Hypothalamus (tissue), 51 donors: ENCODE measurements at places on chromosomes 12 and 14.

GRCh38 chr12:49358483-49359141 lies 8.7 kb upstream of the SPATS2 start:
- no peak for DNase-seq

GRCh38 chr12:55470088-55470829 lies at the start of gene OR6C70:
Gene OR6C70 (minus strand): TSS chr12:55470138. CDS start chr12:55470138, 0 bp downstream.
- DNase-seq = no peak

GRCh38 chr12:71335151-71335962 lies 104.2 kb upstream of the LGR5 start:
- DNase-seq = no peak

- DNase-seq = no peak
These were observed 56.3 kb downstream of the SLC8B1 start for GRCh38 chr12:113278633-113279032.

DNA sequence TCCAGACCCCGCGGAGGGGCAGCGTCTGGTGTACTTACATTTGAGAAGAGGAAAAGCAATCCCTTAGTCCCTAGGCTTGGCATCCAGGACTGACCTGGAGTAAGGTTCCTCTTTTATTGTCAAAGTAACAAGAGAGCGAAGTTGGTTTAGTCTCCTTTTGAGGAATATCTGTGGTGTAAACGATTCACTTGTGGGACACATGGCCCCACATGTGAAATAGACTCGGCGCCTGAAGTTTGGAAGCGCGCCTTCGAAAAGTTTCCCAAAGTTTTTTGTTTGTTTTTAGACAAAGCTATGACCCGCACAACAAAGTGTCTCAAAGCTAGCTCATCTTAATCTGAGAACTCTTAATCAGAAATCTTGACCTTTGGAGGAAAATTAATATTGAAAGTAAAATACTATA lies 744 bp downstream of the STYX start:
- DNase-seq = no peak

DNA sequence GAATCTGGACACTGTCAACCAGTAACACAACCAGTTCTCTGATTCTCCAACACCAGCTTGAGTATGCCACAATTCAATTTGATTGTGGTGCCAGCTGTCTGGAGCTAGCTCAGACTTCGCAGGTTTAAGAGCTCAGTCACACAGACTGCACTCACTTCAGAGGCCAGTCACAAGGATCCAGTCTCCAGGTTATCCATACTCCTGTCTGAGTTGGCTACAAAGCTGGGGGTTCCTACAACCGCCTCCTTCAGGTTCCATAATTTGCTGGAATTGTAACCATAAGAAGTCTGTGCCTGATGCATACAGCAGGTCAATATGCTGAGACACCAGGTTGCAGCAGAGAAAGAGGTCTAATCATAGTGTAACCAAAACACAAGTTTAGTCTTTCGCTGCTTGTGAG lies 70.5 kb upstream of the CPSF6 start:
- DNase-seq = no peak

GRCh38 chr14:101037021-101037817 lies 133.7 kb upstream of the RTL1 start:
- DNase-seq = no peak

DNA sequence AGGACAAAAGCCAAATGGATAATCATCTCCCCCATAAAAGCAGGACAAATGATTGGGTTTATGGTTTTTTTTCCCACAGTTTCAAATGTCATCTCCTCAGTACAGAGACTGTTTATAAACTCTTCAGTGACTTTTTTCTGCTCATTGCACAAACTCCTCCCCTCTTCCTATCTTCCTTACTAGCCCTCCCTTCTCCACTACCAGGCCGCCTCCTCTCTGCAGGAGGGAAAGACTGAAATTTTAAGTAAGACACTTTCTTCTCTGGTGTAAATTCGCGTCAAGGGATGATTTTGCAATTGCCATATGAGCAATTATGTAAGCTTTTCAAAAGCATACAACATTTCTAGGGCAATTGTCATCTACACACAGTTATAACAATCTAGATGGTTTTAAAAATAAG lies 37.0 kb downstream of the BTG1 start:
- DNase-seq = no peak

DNA sequence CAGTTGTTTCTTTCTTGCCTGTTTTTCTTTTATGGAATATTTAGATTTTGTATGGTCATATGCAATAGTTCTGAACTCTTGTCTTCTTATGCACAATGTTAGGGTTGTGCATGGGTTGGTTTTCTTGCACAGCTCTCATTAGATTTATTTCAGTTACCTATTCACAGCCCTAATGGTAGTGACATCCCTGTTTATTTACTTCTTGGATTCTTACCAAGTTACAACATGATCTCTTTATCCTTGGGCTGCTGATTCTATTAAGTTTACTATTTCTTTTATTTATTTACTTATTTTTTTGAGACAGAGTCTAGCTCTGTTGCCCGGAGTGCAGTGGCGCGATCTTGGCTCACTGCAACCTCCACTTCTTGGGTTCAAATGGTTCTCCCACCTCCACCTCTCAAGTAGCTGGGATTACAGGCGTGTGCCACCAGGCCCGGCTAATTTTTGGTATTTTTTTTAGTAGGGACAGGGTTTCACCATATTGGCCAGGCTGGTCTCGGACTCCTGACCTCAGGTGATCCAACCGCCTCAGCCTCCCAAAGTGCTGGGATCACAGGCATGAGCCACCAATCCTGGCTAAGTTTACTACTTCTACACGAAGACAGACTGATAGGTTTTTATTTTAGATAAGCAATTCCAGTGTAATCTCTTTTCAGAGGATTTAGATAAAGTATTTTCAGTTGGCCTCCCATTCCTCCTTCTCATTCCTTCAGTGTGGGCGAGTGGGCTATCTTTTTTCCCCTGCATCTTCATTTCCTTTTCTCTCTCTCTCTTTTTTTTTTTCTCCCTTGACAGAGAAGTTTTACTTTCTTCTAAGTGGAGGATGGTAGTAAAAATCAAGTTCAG lies 395.1 kb upstream of the RGS6 start:
- DNase-seq = no peak

DNA sequence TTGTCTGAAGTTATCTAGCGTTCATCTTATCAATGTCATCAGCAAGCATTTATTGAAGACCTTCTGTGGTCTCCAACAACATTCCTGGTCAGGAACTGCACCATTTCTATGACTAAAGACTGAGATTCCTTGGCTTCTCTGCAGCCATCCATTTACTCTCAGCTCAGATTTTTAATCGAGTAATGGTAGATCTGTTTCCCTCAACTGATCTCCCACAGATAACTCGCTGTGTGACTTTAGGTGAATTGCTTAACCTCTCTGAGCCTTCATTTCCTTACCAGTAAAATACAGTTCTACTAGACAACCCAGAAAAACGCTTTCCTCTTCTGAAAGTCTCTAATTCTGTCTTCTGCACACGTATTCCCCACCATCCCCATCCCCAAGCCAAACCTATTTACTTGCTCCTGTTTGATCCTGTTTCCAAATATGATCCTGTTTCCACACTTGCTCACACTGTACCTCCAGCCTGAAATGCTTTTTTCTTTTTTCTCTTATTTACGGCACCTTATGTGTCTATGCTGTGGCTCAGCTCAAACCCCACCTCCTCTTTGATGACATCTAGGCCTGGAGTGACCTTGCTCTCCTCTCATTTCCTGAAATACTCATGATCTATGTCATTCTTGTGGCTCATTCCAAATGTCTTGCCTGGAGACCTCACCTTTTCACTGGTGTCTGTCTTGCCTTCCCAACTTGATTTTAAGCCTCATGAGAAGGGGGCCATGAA lies 21.8 kb downstream of the PLXNC1 start:
- DNase-seq = no peak

DNA sequence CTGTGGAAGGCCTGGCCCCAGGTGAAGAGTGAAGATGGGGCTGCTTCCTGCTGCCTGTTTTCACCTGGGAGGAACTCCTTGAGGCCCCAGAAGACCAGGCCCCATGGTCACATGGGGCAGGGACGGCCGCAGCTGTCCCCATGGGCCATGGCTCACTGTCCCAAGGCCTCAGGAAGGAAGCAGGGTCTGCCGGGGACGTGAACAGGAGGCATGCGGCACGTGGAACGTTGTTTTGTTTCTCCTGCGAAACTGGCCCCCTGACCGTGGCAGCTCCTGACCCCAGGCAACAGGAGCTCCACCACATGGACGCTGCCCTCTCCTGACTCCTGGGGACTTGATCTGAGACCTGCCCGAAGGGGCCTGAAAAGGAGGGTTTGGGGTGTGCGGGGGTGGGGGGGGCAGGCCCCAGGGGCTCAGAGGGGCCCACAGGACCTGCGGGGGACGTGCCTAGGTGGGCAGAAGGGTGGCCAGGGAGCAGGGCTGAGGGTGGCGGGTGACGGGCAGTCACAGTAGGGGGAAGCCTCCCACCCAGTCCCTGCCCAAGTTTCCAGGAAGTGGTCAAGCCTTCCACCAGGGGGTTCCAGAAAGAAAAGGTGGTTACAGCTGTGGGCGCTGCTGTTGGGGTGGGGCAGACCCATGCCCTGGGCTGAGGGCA lies 41.4 kb downstream of the LRCOL1 start:
- no peak for DNase-seq

DNA sequence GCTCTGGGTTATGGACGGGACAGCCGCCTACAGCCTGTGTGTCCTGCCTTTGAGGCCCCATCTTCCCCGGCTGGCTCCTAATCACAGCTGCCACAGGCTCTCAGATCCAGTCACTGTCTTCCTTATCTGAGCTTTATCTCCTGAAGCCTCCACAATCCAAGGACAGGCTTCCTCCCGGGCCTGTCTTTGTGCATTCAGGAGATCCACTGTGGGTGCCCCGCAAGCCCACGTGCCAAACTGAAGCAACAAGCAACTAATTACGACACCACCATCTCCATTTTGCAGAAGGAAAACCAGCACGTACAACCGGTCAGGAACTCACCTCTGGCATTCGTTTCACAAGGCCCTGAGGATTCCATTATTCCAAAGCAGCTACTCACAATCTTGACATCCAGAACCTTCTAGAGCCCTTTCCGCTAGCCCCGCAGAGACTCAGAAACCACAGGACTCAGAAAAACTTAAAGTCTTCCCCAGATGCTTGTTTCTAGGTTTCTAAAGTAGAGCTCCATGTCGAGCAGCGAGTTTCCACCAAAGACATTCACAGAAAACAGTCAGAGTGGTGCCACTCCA lies 14.0 kb downstream of the SYNE3 start:
- no peak for DNase-seq

DNA sequence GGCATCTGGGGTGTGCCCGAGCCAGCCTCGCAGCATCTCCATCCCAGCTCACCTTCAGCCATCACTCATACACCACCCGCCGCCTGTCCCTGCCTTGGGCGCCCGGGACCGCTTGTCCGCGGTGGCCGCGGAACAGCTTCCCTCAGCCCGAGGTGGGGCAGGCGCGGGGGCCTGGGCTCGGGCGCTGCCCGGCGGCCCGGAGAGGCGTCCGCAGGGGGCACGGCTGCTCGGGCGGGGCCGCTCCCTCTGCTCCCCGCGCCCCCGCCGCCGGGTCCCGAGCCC lies 430 bp downstream of the SLC41A2 start:
- peak; percentile 58 for DNase-seq

GRCh38 chr12:13462450-13462849 lies 265.9 kb downstream of the EMP1 start:
- no peak for DNase-seq

DNA sequence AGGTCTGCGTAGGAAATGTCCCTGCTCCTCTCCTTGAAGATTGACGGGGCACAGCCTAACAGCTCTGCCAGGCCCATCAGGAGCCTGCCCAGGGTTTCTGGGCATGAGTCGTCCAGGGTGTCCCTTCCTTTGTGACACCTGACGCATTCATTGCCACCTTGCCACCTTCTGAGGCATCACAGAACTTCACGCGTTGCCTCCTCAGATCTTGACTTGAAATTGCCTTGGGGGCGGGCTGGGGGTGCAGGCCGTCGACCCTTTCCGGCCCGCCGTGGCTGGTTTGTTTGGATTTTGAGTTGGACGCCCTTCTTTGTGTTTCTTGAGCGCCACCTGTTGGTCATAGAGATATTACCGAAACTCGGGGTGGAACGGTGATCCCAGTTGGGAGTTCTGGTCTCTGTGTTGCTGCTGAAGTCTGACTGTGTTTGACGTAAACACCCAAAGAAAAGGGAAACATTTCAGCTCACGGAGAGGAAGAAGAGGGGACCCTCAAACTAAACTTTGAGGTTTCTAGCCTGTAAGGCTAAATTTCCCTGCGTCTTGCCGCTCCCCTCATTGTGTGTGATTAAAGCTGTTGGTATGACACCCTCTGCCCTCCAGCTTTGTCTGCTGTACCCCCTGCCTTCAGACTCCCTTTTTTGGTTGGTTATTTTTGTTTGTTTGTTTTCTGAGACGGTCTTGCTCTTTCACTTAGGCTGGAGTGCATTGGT lies 44.6 kb downstream of the MLXIP start:
- DNase-seq = peak; percentile 25

DNA sequence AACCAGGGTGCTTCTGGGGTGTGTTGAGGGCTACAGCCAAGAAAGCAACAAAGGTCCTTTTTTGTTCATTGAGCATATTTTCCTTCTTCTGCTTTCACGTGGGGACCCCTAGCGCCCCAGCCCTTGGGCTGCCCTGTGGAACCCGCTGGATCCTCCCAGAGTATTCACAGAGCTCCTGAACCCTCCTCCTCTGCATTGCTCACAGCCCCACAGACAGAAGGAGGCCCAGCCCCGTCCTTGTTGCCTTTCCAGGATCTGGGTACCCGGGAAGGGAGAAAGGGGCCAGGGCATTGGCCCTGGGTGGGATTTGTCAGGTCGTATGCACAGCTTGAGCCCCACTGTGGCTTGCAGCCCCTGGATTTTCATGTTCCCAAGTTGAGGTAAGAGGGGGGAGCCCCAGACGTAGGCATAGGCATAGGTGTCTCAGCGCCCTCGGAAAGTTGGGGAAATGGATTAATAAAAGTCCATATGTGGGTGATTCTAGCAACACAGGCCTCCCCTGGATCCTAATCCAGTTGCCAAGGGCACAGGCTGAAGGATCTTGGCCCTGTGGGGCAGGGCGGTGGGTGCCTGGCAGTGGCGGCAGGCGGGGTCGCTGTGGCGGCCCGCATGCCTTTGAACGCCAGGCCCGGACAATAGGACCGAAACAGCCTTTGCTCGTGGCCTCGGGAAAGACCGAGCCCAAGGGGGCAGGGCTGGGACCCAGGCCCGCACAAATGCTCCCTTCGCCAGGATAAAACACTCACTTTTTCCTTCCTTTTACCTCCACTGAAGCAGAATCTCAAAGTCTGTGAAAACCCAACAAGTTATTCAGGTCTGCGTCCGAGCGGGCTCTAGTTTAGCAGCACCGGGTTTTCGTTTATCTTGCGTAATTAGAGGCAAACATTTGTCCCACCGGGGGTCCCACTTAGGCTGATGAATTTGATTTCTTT lies 3.0 kb upstream of the HOXC10 start:
- no peak for DNase-seq

DNA sequence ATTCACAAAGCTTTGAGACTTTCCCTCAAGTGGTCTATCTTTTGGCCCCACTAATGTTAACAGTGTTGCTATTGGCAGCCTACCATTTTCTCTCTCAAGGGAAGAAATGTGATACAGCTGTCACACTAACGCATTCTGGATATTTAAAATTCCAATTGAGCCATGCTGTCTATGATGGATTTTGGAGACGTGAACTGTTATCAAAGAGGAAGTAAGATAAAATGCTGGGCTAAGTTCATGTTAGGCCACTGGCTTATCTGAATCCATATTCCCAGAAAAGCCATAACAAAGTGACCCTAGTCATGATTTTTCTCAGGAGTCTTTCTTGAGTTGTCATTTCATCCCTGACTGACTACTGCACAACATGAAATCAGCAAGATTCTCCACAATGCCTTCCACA lies 200.2 kb downstream of the PHLDA1 start:
- no peak for DNase-seq

GRCh38 chr12:128818065-128819022 lies 5.4 kb downstream of the SLC15A4 start:
- no peak for DNase-seq

- DNase-seq = no peak
These were observed 11.1 kb upstream of the METTL17 start for GRCh38 chr14:20978687-20979086.
